ENCODE measurements at places on chromosomes 12 and 14. TPM values are rescaled to one million over a fixed set of nuclear protein-coding genes. Genes with fewer than 3 reads are reported as not detected.

VTI1B gene
- 84.0 TPM for total RNA-seq

ESYT1 gene
- 69.2 TPM for total RNA-seq

GPR162 gene
- total RNA-seq, result 0.42 TPM

WNT1 gene
- total RNA-seq, result not detected

TCL1B gene
- not detected for total RNA-seq

ACVRL1 gene
- total RNA-seq, result not detected

INHBC gene
- total RNA-seq, result not detected

PLEKHH1 gene
- total RNA-seq, result 3.7 TPM

TMPRSS12 gene
- not detected for total RNA-seq

TESPA1 gene
- total RNA-seq, result not detected

ABCD2 gene
- total RNA-seq, result not detected

CNOT2 gene
- total RNA-seq, result 45.2 TPM

IL31 gene
- not detected for total RNA-seq

NKX2-1 gene
- not detected for total RNA-seq

WNT5B gene
- 4.2 TPM for total RNA-seq

LRRC43 gene
- total RNA-seq, result not detected

KMT2D gene
- total RNA-seq, result 41.6 TPM

SLC10A1 gene
- total RNA-seq, result not detected

LIN7A gene
- total RNA-seq, result 0.61 TPM

DPF3 gene
- 0.22 TPM for total RNA-seq

PRICKLE1 gene
- 0.58 TPM for total RNA-seq

HOXC5 gene
- 0.53 TPM for total RNA-seq

EP400 gene
- 28.3 TPM for total RNA-seq

DAO gene
- not detected for total RNA-seq

SLCO1B1 gene
- 0.26 TPM for total RNA-seq

ADAM21 gene
- not detected for total RNA-seq

MOK gene
- total RNA-seq, result 25.5 TPM

CMA1 gene
- total RNA-seq, result not detected

LHX5 gene
- not detected for total RNA-seq

RNASE12 gene
- total RNA-seq, result not detected

CABP1 gene
- 0.22 TPM for total RNA-seq

TAS2R13 gene
- not detected for total RNA-seq

ZCCHC8 gene
- total RNA-seq, result 24.1 TPM

FGF6 gene
- total RNA-seq, result not detected

GZMH gene
- not detected for total RNA-seq

GYS2 gene
- 0.05 TPM for total RNA-seq

PAPLN gene
- 7.1 TPM for total RNA-seq

All from A549 treated with ZK216348 at 1 μM for 4 hours (cell line).